Sigmoid colon (tissue), 7 donors: ENCODE measurements at places on chromosomes 1 and 21. TPM values are rescaled to one million over a fixed set of nuclear protein-coding genes. Genes with fewer than 3 reads are reported as not detected.

The GBP7 gene
- not detected for total RNA-seq

The CENPF gene
- total RNA-seq: 1.9 TPM

The TSPEAR gene
- not detected for total RNA-seq

The KIF2C gene
- 0.49 TPM for total RNA-seq

The KRTAP11-1 gene
- total RNA-seq: not detected

GRCh38 chr21:37587203-37587602 lies 220.6 kb downstream of the DYRK1A start:
- no peaks in the 10 kb centered on the region for H3K36me3 ChIP-seq
- no peaks in the 10 kb centered on the region for H3K27me3 ChIP-seq
- no peak overlapping the region for H3K27ac ChIP-seq
- H3K4me1 ChIP-seq: no peaks in the 10 kb centered on the region
- no peak overlapping the region for H3K4me3 ChIP-seq

DNA sequence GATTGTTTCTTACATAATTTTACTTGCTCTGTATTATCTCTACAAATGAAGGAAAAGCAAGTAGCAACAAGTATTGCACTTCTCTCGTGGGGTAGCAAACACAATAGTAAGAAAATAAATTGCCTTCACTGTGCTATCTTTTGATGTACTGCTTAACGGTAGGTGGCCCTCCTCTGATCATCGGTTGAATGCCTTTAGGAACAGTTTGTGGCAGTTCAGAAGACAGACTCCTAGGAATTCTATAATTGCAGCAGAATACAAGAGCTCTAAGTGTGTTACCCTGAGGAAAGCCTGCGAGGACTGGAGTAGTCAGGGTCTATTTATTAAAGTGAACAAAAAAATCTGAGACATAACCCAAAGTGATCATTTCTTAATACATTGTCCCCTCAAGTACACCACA lies 1135.9 kb downstream of the KCNT2 start:
- no peaks in the 10 kb centered on the region for H3K27me3 ChIP-seq
- H3K27ac ChIP-seq: no peak overlapping the region
- no peak overlapping the region for H3K4me3 ChIP-seq
- H3K4me1 ChIP-seq: no peaks in the 10 kb centered on the region

DNA sequence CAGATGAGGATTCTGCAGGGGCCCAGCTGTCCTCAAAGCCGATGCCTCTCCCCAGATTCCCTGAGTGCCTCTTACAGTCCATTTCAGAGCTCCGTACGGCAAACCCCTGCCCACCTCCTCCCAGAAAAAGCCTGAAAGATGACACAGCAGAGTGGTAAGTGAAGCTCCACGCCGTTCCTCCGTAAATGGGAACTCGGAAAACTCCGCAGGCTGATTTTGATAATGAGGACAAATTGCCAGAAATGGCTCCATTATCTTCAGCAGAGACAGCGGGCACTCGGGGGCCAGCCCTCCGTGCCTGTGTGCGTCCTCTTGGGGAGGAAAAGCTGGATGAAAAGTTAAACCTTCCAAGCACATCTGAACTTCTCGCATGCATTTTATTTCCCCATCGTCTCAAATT lies 81.1 kb downstream of the NPHP4 start:
- no peak for DNase-seq
- H3K27me3 ChIP-seq: no peaks in the 10 kb centered on the region
- H3K27ac ChIP-seq: no peak overlapping the region
- H3K36me3 ChIP-seq: no peaks in the 10 kb centered on the region
- peaks cover 6% of the 10 kb centered on the region for H3K4me1 ChIP-seq

GRCh38 chr1:201955729-201956143 lies 433 bp downstream of the TIMM17A start:
- no peaks in the 10 kb centered on the region for H3K27me3 ChIP-seq
- H3K27ac ChIP-seq: peak overlapping the region; percentile 92
- no peak for DNase-seq
- peaks cover 15% of the 10 kb centered on the region for H3K4me1 ChIP-seq

DNA sequence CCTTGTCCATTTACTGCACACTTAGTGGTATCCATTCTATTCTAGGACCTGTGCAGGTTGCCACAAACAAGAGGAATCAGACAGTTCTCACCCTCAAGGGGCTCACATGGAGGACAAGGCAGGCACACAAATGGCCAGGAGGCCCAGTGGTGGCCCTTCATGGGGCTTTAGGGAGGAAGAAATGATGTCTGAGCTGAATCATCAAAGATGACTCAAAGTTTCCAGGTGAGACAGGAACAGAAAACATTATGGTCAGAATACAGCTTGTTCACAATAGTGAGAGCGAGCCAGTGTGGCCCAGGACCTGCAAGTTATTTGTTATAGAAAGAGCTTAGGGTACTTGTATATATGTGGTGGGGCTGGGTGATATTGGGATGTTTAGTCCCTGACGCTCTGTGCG lies 26.4 kb downstream of the SHISAL2A start:
- H3K4me1 ChIP-seq: no peaks in the 10 kb centered on the region
- no peaks in the 10 kb centered on the region for H3K27me3 ChIP-seq
- no peak for DNase-seq
- H3K36me3 ChIP-seq: no peaks in the 10 kb centered on the region
- H3K4me3 ChIP-seq: no peak overlapping the region
- H3K27ac ChIP-seq: no peak overlapping the region

GRCh38 chr1:2933431-2934155 lies 87.7 kb upstream of the ACTRT2 start:
- H3K36me3 ChIP-seq: no peaks in the 10 kb centered on the region
- no peak for DNase-seq
- H3K27me3 ChIP-seq: peaks cover 23% of the 10 kb centered on the region
- no peaks in the 10 kb centered on the region for H3K4me1 ChIP-seq
- no peak overlapping the region for H3K27ac ChIP-seq
- H3K4me3 ChIP-seq: no peak overlapping the region

- no peak overlapping the region for H3K4me3 ChIP-seq
- no peak for DNase-seq
- H3K27me3 ChIP-seq: no peaks in the 10 kb centered on the region
Measured at GRCh38 chr1:109960745-109961094, 23.8 kb upstream of the AHCYL1 start.

DNA sequence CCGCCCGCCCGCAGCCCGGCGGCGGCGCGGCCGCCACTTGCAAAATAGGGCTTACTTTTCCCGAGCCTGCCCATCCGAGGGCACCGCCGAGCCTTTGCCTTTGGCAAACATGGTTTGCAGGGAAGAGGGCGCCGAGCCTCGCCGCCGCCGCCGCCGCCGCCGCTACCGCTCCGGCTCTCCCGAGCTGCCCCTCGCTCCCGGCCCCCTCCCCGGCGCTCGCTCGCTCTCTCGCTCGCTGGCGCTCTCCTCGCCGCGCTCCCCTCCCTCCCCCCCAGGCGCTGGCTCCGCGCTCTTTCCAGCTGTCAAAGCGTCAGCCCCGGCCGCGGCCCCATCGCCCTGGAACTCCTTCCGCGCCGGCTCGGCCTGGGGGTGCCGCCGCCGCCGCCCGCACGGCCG lies 298 bp downstream of the SSBP3 start:
- peak overlapping the region; percentile 77 for H3K4me3 ChIP-seq
- H3K36me3 ChIP-seq: no peaks in the 10 kb centered on the region
- H3K27me3 ChIP-seq: no peaks in the 10 kb centered on the region
- H3K27ac ChIP-seq: peak overlapping the region; percentile 66

- DNase-seq: no peak
- H3K4me1 ChIP-seq: no peaks in the 10 kb centered on the region
- H3K27ac ChIP-seq: no peak overlapping the region
- no peaks in the 10 kb centered on the region for H3K36me3 ChIP-seq
Measured at GRCh38 chr1:223620297-223620897, 45.1 kb downstream of the CAPN8 start.

DNA sequence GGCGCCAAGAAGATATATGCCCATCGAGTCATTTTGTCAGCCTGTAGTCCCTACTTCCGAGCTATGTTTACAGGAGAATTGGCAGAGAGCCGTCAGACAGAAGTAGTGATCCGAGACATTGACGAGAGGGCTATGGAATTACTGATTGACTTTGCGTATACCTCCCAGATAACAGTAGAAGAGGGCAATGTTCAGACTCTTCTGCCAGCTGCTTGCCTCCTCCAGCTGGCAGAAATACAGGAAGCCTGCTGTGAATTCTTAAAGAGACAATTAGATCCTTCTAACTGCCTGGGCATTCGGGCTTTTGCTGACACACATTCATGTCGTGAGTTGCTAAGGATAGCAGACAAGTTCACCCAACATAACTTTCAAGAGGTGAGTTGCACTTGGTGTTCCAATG lies 19.1 kb downstream of the KLHL20 start:
- no peak for DNase-seq
- H3K4me1 ChIP-seq: no peaks in the 10 kb centered on the region
- no peak overlapping the region for H3K27ac ChIP-seq
- no peak overlapping the region for H3K4me3 ChIP-seq
- peaks cover 3% of the 10 kb centered on the region for H3K36me3 ChIP-seq
- H3K27me3 ChIP-seq: no peaks in the 10 kb centered on the region

- no peak for DNase-seq
- no peaks in the 10 kb centered on the region for H3K36me3 ChIP-seq
- H3K27me3 ChIP-seq: no peaks in the 10 kb centered on the region
- no peak overlapping the region for H3K4me3 ChIP-seq
- no peak overlapping the region for H3K27ac ChIP-seq
Measured at GRCh38 chr1:197799271-197799670, 24.0 kb upstream of the DENND1B start.

DNA sequence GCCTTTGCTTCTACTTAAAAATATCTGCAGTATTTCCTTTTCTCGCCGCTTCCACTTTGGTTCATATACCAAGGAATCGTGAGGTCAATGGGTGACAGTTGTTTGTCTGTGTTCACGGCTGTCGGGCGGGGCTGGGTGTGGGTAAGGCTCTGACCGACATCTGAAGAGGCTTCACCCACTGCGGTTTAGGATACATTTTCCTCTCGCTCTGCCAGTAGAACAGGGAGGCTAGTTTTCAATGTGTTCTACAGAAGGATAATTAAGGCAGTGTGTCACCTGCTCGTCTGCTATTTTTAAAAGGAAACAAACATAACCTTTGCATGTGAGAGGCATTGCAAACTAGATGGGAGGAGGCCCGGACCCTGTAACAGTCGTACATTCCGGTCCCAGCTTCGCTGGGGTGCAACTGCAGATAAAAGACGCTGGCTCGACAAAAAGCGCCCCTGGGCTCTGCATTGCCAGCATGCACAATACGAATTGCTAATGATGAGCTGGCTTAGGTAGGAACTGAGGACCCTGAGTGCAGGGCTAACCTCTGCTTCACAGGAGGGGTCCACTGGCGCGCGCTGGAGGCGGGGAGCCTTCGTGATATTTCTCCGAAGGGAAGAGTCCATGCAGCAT lies 8.5 kb upstream of the ERG start:
- H3K4me1 ChIP-seq: no peaks in the 10 kb centered on the region
- no peaks in the 10 kb centered on the region for H3K27me3 ChIP-seq
- H3K4me3 ChIP-seq: no peak overlapping the region
- H3K27ac ChIP-seq: no peak overlapping the region

GRCh38 chr1:29757866-29758780 lies 521.8 kb downstream of the PTPRU start:
- no peak for DNase-seq
- H3K36me3 ChIP-seq: no peaks in the 10 kb centered on the region
- H3K4me1 ChIP-seq: no peaks in the 10 kb centered on the region
- no peaks in the 10 kb centered on the region for H3K27me3 ChIP-seq
- H3K27ac ChIP-seq: no peak overlapping the region
